Activated CD8-positive, alpha-beta T cell treated with anti-CD3 and anti-CD28 coated beads for 36 hours (primary cell): ENCODE measurements at places on chromosomes 4 and X. TPM values are rescaled to one million over a fixed set of nuclear protein-coding genes. Genes with fewer than 3 reads are reported as not detected.

NMU gene
- not detected for total RNA-seq

BTK gene
- 1.3 TPM for total RNA-seq

RIBC1 gene
- 0.63 TPM for total RNA-seq

UCP1 gene
- not detected for total RNA-seq

CABS1 gene
- total RNA-seq = not detected

CORIN gene
- 0.34 TPM for total RNA-seq

TCEAL2 gene
- not detected for total RNA-seq

TMEM150C gene
- not detected for total RNA-seq

LANCL3 gene
- 0.34 TPM for total RNA-seq

HPF1 gene
- total RNA-seq = 20.4 TPM

RHOXF2 gene
- total RNA-seq = not detected

USP17L29 gene
- total RNA-seq = not detected

APOOL gene
- 15.4 TPM for total RNA-seq

IL2 gene
- 5.4 TPM for total RNA-seq

HELT gene
- total RNA-seq = not detected

ADGRG4 gene
- total RNA-seq = not detected

ANOS1 gene
- total RNA-seq = not detected

NDNF gene
- 0.41 TPM for total RNA-seq

MAGEB2 gene
- not detected for total RNA-seq

FRMD7 gene
- not detected for total RNA-seq

DMP1 gene
- total RNA-seq = not detected

MAGEB17 gene
- total RNA-seq = not detected

POLN gene
- total RNA-seq = 2.1 TPM

MEPE gene
- total RNA-seq = not detected

ZCCHC12 gene
- not detected for total RNA-seq

TMEM192 gene
- 10.6 TPM for total RNA-seq

PRRG3 gene
- not detected for total RNA-seq

CT47B1 gene
- total RNA-seq = not detected

ARHGEF38 gene
- total RNA-seq = not detected

IGSF1 gene
- total RNA-seq = not detected
